ENCODE measurements at places on chromosomes 2 and 18.

GRCh38 chr2:61244694-61245093 is 82.7 kb downstream of the C2orf74 start:
- no peak for DNase-seq

- no peak for DNase-seq
Observed at GRCh38 chr2:181262782-181263181, 194.4 kb upstream of the ITGA4 start.

DNA sequence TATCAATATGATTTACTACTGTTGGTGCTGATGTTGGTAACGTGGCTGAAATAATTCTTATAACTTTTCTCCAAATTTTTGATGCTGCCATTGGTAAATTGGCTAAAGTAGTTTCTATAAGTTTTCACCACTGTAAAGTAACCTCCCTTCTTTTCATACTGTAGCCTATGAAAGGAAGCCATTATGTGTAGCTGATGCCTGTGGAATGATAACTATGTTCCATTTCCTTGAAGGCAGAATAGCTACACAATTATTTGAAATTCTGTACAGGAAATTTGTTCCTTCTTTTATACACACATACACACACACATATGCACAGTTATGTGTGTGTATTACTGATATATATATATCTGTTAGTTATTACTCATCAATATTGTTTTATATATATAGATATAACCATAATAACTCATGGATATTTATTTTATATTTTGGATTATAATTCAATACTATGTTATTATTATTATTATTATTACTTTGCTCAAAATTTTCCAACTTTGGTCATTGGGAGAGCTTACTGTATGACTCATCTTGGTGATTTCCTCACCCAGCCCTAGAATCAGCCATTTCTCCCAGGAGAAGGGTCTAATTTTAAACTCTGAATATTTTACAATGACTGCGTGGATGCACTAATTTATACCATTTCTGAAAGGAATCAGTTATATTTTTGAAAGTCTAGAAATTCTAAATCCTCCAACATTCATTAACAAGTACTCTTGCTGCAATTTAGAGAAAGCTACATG is 1677.7 kb downstream of the SUCLG1 start:
- no peak for DNase-seq

DNA sequence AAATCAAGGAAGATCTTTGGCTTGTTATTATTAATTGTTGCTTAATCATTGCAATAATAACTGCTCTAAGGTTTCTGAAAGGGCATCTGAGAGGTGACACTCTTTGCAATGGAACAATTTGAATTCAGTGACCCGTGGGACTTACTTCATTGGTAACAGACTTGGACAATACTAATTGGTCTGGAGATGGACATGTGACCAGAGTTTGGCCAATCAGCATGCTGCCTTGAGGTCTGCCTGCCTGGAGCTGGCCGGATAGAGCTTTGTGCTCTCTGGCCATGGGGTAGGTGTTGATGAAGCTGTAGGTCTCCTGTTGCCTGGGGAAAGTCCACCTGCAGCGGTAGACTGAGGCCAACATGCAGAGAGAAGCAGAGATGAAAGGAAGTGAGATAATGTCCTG is 24.0 kb upstream of the VPS4B start:
- no peak for DNase-seq

All from colonic mucosa (tissue), 4 donors.